Ecto neural progenitor cell (in vitro differentiated cells): ENCODE measurements at places on chromosomes 3 and 15.

GRCh38 chr3:94614192-94614591 lies 551.3 kb downstream of the NSUN3 start:
- no peak for DNase-seq

DNA sequence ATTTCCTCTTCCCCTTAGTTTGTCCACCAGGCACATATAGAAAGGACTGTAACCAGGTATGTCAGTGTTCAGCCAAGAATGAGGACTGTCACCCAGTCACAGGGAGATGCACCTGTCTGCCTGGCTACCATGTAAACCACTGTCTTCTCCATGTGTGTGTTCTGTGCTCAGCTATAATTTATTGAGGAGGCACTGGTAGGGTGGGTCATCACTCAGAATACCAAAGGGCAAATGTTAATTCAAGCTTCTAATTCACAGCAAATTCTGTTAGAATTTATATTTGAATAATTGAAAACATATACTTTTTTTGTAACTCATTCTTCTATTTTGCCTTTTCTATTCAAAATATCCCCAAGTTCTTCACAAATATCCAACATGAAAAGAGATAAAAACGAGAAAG lies 780.4 kb downstream of the MECOM start:
- DNase-seq, result no peak

- no peak for DNase-seq
Measured at GRCh38 chr3:109920749-109921148, 583.4 kb upstream of the DPPA4 start.

DNA sequence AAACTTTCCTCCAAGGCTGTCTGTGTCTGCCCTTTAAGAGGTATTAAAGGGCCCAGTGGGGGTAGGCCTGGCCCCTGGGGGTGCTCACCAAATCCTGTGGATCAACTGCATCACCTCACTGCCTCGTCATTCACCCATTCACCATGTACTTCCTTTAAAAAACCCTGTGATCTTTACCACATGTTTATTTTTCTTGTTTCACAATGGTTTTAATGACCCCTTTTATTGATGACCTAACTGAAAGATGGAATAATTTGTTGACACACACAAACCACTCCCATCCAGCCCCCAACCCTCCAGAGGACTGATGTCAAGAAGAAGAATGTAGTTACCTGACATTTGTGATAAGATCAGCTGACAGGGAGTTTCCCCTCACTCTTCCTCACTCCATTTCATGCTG lies 40.8 kb downstream of the KCNAB1 start:
- no peak for DNase-seq

- no peak for DNase-seq
Measured at GRCh38 chr3:169112153-169112892, 551.2 kb downstream of the MECOM start.

GRCh38 chr3:132800958-132801357 lies 78.7 kb upstream of the NPHP3 start:
- no peak for DNase-seq

DNA sequence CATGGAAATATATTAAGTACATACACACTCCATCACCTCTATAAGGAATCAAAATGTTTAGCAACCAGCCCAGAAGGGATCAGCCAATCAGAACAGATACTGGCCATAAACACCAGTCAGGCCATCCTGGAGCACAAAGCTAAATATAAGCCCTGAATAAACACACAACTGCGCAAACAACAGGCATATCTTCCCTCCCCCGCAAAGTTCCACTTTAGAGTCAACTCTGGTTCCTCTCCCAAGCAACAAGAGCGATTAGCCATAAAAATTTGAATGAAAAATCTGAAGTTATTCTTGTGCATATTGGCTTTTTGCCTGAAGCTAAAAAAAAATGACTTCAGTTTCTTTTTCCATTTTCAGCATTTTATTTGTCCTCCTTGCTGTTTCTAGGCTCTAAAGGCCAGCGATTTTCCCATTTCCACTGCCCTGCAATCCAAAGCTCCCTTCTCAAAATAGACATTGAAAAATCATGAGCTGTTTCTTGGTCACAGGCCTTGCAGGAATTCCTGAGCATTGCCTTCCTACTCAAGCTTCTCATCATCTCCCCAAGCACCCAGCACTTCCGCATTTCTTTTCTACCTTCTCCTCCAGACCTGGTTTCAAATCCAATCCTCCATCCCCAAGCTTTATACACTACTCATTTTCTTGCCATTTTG lies 247.9 kb downstream of the ZMAT3 start:
- DNase-seq, result no peak

DNA sequence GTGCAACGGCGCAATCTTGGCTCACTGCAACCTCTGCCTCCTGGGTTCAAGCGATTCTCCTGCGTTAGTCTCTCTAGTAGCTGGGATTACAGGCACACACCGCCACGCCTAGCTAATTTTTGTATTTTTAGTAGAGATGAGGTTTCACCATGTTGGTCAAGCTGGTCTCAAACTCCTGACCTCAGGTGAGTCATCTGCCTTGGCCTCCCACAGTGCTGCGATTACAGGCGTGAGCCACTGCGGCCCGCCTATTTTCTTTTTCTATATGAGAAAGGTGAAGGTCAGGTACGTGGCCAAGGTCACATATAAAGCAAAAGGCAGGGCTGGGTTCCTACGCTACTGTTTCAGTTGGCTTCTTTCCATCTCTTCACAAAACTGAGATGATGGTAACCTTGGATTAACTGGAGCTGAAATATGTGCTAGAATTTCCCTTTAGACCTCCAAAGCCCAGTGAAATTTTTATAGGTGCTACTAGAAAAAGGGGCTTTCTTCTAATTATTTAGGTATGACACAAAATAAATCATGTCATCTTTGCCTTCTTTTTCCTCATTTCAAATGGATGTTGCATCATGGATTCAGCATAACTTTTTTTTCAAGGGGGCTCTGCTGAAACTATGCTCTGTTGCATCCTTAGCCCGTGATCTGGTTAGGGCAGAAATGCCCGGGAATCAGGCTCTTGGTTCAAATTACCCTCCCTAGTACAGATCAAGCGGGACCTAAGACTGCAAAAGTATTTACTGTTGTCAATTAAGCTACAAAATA lies 68.5 kb downstream of the MYO1E start:
- no peak for DNase-seq

- DNase-seq, result no peak
Measured at GRCh38 chr15:74959586-74959939, 3.0 kb upstream of the RPP25 start.

- no peak for DNase-seq
Measured at GRCh38 chr3:53235545-53235944, 20.3 kb downstream of the TKT start.

DNA sequence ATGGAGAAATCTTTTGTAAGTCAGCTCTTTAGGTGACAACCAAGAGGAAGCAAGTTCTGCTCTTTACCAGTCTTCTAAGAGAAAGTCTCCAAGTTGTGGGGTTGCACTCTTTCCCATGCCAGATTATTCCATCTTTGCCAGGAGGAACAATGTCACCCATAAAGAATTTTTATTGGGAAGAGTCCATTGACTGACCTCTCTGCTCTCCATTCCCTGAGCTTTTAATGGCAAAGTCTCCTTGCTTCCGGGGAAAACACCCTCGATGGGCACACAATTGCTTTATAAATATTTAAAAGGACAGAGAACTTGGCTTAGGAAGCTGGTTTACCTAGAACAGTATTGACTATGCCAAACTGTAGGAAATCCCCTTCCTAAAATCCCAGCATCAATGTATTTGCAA lies 19.9 kb upstream of the UBE2E1 start:
- no peak for DNase-seq

DNA sequence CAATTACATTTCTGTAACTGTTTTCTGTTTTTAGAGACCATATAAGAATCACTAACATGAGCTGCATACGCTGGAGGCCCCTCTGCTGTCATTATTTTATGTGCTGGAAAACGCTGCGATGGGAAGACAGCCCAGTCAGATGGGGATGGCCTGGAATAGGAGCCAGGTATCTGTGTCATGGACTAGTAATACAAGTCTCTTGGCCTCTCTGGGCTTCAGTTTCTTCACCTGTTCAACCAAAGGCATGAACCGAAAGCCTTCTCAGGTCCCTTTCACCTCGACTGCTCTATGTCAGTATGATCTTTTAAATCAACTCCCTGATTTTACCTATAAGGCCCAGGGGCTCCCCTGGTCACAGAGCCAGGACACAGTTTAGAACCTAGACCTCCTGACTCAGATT lies 14.6 kb upstream of the RFTN1 start:
- DNase-seq, result no peak

DNA sequence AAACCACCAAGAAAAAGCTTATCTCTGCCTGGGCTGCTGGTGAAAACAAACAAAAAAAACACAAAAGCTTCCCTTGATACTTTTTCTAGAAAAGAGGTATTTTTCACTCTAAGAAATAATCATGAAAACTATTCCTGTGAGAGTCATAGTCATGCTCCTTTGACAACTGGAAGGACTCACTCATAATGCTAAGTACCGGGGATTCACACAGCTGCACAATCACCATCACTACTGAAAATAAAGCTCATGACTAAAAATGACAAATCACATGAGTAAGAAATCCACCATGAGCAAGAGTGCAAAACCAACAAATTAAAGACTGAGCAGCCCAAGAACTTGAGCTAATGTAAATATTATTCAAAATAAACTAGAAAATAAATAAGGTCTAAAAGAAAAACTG lies 10.6 kb upstream of the POU1F1 start:
- no peak for DNase-seq

DNA sequence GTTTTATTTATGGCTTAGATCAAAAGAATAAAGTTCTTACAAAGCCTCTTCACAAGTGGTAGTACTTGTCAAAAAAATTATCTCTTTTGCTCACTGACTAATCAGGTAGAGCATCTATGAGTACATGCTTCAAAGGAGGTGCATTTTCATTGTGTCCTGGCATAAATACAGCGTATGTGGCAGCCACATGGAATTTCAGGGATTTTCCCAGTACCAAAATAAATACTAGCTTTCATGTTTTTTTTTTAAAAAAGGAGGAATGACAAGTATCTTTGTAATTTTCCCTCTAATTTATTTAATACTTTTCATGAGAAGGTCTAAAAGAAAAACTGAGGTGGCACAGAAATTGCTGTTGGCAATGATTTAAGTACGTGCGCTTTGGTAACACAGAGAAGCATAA lies 597.8 kb upstream of the ALCAM start:
- DNase-seq, result no peak

GRCh38 chr3:97862582-97862981 lies 40.8 kb downstream of the CRYBG3 start:
- DNase-seq, result no peak

GRCh38 chr3:5019411-5020241 lies 40.4 kb downstream of the BHLHE40 start:
- DNase-seq, result no peak

GRCh38 chr15:80199869-80200268 lies 47.1 kb downstream of the FAH start:
- DNase-seq, result peak; percentile 25

DNA sequence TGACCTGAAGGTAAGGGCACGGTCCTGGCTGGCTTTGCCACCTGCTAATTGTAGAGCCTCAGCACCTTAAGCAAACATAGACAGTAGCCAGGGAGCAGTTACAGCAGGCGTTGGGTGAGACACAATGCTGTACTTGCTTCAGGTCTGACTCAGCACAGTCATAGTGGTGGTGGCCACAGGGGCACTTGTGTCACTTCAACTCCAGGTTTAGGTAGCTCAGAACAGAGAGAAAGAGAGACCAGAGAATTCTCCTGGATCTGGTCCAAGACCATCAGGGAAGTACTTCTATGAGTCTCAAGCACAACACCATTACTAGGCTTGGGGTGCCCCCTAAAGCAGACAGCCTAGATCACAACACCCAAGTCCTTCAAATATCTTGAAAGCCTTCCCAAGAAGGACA lies 204.4 kb downstream of the OTOL1 start:
- DNase-seq, result no peak

- DNase-seq, result no peak
Measured at GRCh38 chr15:51390966-51391422, 49.5 kb downstream of the GLDN start.

DNA sequence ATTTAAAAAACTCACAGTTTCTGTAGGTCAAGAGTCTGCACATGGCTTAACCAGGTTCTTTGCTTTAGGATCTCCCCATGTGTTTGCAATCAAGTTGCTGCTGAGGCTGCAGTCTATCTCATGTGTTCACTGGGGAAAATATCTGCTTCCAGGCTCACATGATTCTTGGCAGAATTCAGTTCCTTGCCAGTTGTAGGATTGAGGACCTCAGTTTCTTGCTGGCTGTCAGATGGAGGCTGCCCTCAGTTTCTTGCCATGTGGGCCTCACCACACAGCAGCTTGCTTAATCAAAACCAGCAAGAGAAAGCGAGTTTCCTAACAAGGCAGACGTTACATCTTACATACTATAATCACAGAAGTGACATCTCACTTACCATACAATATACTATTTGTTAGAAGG lies 10.0 kb upstream of the TBC1D5 start:
- no peak for DNase-seq

- DNase-seq, result no peak
Measured at GRCh38 chr3:124292329-124292728, 300.4 kb upstream of the ROPN1 start.

DNA sequence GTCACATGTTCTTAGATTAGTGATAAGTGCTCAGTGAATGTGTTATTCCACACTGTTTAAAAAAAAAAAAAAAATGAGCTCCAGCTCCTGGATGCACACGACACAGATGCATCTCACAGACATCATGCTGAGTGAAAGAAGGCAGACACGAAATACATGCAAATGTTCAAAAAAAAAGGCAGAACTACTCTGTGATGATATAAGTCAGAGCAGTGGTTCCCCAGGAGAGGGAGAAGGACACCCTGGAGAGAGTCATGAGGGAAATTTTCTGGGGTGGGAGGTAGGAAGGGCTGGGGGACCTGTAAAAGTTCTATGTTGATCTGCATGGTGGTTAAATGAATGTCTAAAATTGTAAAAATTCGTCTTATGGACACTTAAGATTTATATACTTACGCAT lies 4.3 kb downstream of the CSRNP1 start:
- no peak for DNase-seq

- no peak for DNase-seq
Measured at GRCh38 chr3:100117093-100117492, 2.8 kb upstream of the FILIP1L start.

GRCh38 chr3:94414418-94414817 lies 351.6 kb downstream of the NSUN3 start:
- no peak for DNase-seq

GRCh38 chr15:38253351-38253781 lies 730 bp downstream of the SPRED1 start:
- no peak for DNase-seq

GRCh38 chr15:64691896-64692565 lies 83.4 kb downstream of the RBPMS2 start:
- DNase-seq, result no peak

- no peak for DNase-seq
Measured at GRCh38 chr3:10516544-10517452, 11.4 kb upstream of the ATP2B2 start.
